A549 treated with dexamethasone at 1 μM for 4 hours (cell line): ENCODE measurements at places on chromosomes 16 and 17. TPM values are rescaled to one million over a fixed set of nuclear protein-coding genes. Genes with fewer than 3 reads are reported as not detected.

The RND2 gene
- total RNA-seq, result 0.11 to 0.21 TPM (median 0.13 TPM) in 5 replicates

The TAT gene
- total RNA-seq, result 0.02 to 0.06 TPM (median 0.04 TPM) in 3 of 5 replicates, not detected in the others

The BCL6B gene
- not detected in 5 replicates for total RNA-seq

The HOXB4 gene
- total RNA-seq, result 0.06 to 0.13 TPM (median 0.09 TPM) in 5 replicates

The GRB7 gene
- total RNA-seq, result 3.5 to 5.7 TPM (median 4.8 TPM) in 5 replicates

The KRT20 gene
- total RNA-seq, result 0.11 to 0.49 TPM (median 0.19 TPM) in 5 replicates

The DOC2A gene
- total RNA-seq, result 1.5 to 2.4 TPM (median 1.9 TPM) in 5 replicates

The ACAP1 gene
- total RNA-seq, result 1.4 to 3.6 TPM (median 2.7 TPM) in 5 replicates
